Dermis blood vessel endothelial cell (primary cell): ENCODE measurements at places on chromosomes 1 and 21. TPM values are rescaled to one million over a fixed set of nuclear protein-coding genes. Genes with fewer than 3 reads are reported as not detected.

- DNase-seq, result no peak
These were observed 238 bp upstream of the SCP2 start for GRCh38 chr1:52926864-52927211.

GRCh38 chr21:34000375-34000774 is 73.0 kb upstream of the MRPS6 start:
- DNase-seq, result no peak

Gene TTC13
- 22.3 and 37.8 TPM in 2 replicates for total RNA-seq

- no peak for DNase-seq
These were observed 3.3 kb downstream of the EYA3 start for GRCh38 chr1:28085129-28085528.
